Stimulated activated CD4-positive, alpha-beta T cell treated with anti-CD3 and anti-CD28 coated beads, Interleukin-12 subunit alpha, Interleukin-12 subunit beta, amount 100 ng/mL, for 4 hours (primary cell): ENCODE measurements at places on chromosomes 5 and 9.
A peak's percentile ranks its signal among the peaks of the same experiment; 100 is the strongest.

GRCh38 chr9:116451500-116452115, 235.5 kb upstream of the TRIM32 start:
- DNase-seq, result no peak

DNA sequence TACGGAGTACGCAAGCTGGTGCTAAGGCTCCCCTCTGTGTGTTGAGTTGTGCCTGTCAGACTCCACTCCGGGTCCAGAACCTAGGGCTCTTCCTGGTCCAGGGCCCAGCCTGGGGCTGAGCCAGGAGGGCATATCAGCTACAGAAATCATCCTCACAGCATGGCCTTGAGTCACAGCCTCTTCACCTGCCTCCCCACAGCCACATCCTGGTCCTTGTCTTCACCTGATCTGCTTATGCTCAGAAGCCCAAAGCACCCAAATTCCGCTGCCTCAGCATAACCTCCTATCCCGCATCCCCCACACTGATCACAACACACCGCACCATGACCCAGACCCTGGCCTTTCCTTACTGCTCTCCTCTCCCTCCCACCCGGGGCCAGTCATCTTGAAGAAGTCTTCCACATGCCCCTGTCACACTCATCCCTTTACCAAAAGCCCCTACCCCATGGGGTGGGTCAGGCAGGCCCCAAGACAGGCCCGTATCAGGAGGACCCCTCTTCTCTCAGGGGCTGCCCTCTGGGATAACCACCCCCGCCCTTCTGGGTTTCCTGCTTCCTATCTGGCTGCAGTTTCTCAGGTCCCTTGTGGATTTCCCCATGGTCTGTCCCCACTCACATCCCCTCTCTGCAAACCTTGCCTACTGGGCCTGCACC, 1.3 kb upstream of the IL3 start:
- no peak for DNase-seq

DNA sequence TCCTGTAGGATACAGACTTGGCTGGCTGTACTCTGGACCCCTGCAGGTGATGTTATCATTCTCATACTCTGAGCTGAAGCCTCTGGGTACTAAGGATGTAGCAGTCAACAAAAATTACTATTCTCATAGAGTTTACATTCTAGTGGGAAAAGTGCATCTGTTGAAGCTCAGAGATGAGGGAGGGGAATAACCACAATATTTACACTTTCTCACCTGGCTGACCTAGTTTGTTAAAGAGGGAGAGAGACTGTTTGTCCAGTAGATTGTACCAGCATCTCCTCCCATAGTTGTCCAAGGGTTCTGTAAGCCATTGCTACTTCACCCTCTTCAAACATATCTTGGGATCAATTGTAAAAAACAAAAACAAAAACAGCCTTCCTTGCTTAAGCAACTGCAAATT, 33.8 kb upstream of the CHD1 start:
- DNase-seq, result no peak

- DNase-seq, result peak; percentile 38
Measured at GRCh38 chr9:136403915-136404800, 4.2 kb upstream of the SNAPC4 start.

- no peak for DNase-seq
Measured at GRCh38 chr5:102153003-102153759, 142.9 kb downstream of the SLCO4C1 start.

- no peak for DNase-seq
Measured at GRCh38 chr5:5343568-5343967, 78.9 kb upstream of the ICE1 start.

DNA sequence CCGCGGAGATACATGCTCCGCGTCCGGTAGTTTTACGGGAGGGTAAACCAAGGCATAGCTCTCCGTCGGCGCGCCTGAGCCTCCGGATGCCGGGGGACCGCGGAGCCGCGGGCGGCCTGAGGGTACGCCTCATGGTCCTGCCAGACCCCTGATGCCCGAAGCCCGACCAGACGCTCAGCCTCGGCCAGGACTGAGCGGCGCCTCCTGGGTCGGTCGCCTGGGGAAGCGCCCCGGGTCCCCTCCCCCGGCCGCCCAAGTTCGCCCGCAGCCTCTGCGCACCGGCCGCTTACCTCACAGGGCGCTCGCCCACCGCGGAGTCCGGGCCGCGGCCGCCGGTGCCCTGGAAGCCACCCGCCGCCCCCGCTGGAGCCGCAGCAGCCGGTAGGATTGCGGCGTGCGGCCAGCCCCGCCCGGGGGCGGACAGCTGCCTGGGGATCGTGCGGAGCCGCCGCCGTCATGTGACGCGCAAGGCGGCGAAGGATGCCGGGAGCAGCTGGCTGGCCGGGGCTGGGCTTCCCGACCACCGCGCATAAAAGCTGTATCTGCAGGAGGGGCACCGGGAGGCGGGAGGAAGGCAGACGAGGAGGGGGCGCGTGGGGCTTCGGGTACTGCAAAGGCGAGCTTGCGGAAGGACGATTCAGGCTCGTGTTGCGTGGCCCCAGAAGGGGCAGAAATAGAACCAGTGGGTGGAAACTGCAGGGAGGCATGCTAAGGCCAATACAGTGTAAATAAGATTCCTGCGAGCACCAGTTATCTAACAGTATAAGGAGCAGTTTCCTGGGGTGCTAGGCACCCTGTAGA, at the start of gene FBXO10:
Gene FBXO10 (minus strand): TSS at position 460 of the 801 bp plus-strand sequence. CDS start 34,612 bp downstream, outside the sequence.
- DNase-seq, result peak; percentile 35

- no peak for DNase-seq
Measured at GRCh38 chr9:134123764-134124128, 12.1 kb upstream of the WDR5 start.

GRCh38 chr5:89418407-89419085, 535.6 kb upstream of the MEF2C start:
- no peak for DNase-seq

GRCh38 chr9:122042056-122042455, 51.1 kb downstream of the TTLL11 start:
- no peak for DNase-seq

DNA sequence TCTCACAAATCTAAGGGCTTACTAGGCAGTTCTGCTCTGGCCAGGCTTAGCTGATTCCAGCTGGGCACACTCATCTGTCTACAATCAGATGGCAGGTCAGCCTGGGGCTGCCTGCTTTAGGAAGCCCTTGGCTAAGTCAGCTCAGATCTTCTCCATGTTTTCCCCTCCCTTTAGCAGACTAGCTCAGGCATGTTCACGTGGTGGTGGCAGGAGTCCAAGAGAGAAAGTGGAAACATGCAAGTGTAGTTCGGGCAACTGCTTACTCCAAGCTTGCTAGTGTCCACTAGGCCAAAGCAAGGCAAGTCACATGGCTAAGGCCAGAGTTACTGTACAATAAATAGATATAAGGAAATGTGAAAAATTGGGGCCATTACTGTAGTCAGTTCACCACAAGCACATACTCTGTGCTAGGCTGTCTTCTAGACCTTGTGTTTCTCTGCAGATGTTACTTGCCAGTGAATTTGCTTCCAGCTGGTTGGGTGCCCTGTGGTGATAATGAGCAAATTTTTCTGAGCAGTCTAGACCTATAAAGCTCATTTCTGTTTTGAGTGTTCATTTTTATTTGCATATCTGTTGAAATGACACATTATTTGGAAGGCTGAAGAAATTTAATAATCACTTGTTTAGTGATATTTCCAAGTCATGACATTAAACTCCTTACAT, 38.3 kb downstream of the RECK start:
- no peak for DNase-seq

DNA sequence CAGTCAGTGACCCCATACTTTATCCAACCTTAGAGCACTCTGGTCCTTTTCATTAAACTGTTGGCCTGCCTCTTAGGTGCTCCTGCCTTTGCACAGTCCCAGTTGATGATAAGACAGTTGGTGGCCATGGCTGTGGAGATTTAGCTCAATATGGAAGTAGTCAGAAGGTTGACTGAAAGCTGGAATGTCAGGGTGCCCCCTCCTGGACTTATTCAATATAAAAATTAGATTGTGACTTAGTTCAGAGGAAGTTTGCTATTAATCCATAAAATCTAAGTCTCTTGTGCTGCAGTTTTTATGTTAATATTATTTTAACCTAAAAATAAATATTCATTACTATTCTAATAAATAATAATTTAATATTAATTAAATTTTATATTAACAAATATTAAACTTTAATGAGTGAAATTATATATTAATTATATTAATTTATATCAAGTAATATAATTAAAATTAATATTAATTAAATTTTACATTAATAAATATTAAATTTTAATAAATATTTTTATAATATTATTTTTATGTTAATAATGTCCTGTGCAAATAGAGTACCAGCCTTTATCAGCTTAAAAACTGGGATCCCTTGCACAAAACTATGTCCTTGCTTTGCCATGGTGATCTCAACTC, 77.7 kb upstream of the ADAMTSL1 start:
- no peak for DNase-seq

- no peak for DNase-seq
Measured at GRCh38 chr9:81915801-81916505, 12.3 kb upstream of the SPATA31D4 start.

- no peak for DNase-seq
Measured at GRCh38 chr5:157502143-157502647, 42.2 kb downstream of the NIPAL4 start.

- DNase-seq, result no peak
Measured at GRCh38 chr5:96198356-96199058, 234.5 kb downstream of the PCSK1 start.

DNA sequence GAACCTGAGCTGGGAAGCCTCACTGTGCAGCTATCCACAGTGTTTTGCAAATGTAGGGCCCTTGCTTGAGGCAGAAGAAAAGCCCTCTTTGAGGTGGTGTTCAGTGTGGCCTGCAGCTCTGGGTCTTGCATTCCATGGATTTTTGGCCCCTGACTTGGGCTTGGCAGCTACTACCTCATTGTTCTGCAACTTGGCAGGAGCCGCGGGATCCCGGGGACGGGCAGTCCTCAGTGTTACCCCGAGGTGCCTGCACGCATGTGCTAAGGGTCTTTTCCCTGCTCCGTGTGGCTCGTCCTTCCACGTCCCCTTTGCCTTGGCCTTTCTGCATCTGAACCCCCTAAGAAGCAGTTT, 39.8 kb downstream of the NEK6 start:
- DNase-seq, result no peak

GRCh38 chr5:60674251-60675069, 25.5 kb downstream of the DEPDC1B start:
- DNase-seq, result no peak

GRCh38 chr5:81817980-81818379, 67.1 kb upstream of the SSBP2 start:
- DNase-seq, result no peak

- no peak for DNase-seq
Measured at GRCh38 chr5:129065721-129066120, 28.8 kb upstream of the ISOC1 start.

DNA sequence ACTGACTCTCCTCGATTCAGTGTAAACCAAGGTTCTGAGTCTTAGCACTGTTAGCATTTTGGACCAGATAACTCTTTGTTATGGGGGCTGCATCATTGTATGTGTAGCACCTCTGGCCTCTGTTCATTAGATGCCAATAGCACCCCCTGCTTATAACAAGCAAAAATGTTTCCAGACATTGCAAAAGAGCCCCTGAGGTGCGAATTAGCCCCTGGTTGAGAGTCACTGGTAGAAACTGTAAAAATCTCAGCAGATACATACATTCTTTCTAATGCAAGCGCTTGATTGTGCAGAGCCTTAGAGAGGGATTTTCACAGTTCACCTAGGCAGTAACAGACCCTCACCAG, 2.8 kb downstream of the ADRB2 start:
- DNase-seq, result no peak

GRCh38 chr5:41728281-41728680, 141.9 kb downstream of the OXCT1 start:
- no peak for DNase-seq

GRCh38 chr5:9278921-9279603, 266.8 kb downstream of the SEMA5A start:
- no peak for DNase-seq

- no peak for DNase-seq
Measured at GRCh38 chr9:101438523-101438922, 2.9 kb upstream of the ALDOB start.

DNA sequence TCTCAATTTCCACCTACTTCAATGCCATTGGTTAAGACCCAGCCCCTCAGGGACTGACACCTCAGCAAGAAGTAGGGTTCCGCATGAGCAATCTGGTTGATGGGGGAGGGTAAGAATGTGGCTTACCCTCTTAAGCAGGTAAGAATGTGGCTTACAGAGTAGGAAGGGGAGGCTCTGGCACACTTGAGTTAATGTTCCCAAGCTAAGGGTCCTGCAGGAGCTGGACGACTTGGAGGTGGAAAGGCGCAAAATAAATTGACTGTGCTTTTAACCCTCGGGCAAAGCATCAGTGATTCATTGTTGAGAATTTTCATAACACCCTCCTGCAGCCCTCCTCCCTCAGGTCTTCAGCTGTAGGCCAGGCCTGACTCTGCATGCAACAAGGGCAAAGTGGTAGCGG, 24.9 kb upstream of the ADRA1B start:
- no peak for DNase-seq

DNA sequence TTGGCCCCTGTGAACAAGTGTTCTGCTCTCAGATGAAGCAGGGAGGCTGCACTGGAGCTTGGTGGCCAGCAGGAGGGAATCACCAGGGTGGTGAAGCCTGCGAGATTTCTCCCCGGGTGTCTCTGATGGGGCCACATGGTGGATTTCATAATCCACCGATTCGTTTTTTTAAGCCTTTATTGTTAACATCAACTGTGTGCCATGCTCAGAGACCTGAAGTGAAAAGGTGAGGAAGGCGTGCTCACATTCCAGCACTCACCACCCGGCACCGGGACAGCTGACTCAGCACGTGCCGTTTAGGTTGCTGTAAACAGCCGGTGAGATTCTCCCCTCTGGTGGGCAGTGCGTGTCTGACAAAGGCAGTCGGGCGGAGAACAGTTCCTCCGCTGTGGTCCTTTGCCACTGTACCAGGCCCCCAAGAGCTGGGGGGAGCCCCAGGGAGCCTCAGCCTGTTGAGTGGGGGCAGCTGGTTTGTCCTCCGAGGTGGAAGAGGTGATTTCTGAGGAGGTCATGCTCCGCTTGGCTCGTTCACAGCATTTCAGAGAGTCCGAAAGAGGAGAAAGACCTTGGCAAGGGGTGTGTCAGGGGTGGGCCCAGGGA, 12.7 kb upstream of the AHRR start:
- no peak for DNase-seq

DNA sequence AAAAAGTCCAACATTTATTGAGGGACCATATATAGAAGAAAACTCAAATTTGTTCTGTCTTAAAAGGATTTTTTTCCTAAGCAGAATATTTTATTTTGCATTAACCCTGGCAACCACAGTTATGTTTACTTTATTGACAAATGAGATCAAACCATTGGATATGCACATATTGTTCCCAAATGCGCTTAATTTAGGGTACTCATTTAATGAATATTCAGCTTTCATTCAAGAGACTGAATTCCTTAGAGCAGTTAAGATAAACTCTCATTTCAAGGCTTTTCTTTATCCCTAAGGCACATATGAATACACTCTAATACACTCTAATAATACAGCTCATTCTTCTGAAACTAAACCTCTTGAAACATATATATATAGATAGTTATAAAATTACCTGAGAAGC, 150.2 kb downstream of the HMHB1 start:
- DNase-seq, result no peak

GRCh38 chr9:135815413-135815812, 91.9 kb downstream of the CAMSAP1 start:
- no peak for DNase-seq

GRCh38 chr5:102421647-102422046, 77.2 kb downstream of the SLCO6A1 start:
- no peak for DNase-seq
